ENCODE measurements at places on chromosomes 16 and 17.

DNA sequence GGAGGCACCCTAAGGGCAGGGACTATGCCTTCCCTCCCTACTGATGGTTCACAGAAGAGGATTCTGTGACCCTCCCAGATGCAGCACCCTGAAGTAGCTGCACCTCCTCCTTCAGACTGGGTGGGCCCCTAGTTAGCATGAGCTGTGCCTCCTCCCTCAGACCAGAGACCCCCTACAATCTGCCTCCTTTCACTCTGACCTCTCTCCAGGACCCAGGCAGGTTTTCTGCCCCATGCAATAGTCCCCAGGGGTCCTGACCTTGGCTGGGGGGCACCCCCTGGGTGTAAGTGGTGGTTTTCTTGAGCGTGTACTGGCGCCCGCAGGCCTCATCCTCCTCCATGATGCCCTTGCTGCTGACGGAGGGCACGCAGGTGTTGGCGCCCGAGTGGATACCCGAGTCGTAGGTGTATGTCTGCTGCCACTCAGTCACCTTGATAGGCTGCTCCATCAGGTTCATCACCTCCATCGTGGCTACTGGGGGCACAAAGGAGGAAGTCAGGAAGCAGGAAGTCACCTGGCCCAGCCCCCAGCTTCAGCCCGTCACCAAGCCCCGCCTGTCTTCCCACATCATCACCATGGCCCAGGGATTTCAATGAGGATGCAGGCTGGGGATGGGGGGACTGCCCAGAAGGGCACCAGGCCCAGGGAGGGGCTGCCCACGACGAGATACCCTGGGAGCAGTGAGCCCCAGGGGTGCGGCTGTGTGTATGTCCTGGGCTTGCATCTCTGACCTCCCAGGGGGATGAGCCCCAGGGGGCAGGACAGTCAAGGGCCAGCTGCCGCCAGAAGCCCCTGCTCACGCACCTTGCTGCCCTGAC lies 14.9 kb downstream of the JUP start:
- no peak for DNase-seq

- no peak for DNase-seq
These were observed 3.7 kb upstream of the ATP1B2 start for GRCh38 chr17:7647018-7647417.

- no peak for DNase-seq
These were observed 99.4 kb downstream of the CCT6B start for GRCh38 chr17:34861864-34862263.

GRCh38 chr17:46783031-46783593 lies 35.4 kb downstream of the WNT3 start:
- no peak for DNase-seq

DNA sequence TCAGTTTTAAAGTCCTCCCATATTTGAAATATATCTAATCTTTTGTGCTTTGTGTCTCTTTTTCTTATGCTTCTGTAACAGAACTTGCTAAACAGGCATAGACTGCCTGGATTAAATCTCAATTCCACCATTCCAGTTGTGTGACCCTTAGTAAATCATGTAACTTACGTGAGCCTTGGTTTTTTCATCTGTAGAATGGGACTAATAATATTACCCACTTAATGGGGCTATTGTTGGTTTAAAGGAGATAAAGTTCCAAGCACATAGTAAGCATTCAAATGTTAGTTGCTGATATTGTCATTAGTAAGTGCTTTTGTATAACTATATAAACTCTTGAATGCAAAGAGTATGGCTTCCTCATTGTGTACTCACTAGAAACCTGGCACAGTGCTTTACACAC lies 5.9 kb upstream of the VWA3A start:
- no peak for DNase-seq

DNA sequence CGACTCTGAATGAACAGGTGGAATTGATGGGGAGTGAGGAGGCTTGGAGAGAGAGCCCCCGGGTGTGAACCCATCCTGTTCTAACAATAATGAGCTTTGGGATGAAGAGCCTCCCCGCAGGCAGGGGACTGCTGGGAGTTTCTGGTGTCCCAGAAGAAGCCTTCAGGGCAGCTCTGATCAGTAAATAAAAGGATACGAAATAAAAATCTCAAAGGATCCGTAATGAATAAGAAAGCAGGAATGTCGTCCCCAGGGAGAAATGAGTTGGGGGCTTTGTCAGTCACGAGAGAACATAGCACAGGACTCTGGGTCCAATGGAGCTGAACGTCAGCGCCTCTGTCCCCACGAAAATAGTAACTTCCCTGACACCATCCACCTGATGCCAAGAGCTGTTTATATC lies 113.4 kb downstream of the PITPNC1 start:
- DNase-seq, result no peak

- no peak for DNase-seq
These were observed 85.7 kb downstream of the CMIP start for GRCh38 chr16:81530296-81530721.

DNA sequence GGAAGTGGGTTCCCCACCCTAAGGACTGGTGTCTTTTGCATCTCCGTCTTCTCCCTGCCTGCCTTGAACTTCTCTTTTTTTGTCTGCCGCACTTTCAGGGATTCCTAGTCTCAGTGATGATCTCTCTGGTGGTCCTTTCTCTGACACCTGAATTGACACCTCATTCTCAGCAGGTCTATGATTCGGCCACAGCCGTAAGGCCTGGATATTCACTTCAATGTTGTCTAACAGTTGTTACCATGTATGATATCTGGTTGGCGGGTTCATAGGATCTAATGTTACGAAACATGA lies 25.1 kb upstream of the SLC47A1 start:
- DNase-seq, result no peak

GRCh38 chr17:48998587-48999440 lies 1.6 kb downstream of the IGF2BP1 start:
- DNase-seq, result no peak

DNA sequence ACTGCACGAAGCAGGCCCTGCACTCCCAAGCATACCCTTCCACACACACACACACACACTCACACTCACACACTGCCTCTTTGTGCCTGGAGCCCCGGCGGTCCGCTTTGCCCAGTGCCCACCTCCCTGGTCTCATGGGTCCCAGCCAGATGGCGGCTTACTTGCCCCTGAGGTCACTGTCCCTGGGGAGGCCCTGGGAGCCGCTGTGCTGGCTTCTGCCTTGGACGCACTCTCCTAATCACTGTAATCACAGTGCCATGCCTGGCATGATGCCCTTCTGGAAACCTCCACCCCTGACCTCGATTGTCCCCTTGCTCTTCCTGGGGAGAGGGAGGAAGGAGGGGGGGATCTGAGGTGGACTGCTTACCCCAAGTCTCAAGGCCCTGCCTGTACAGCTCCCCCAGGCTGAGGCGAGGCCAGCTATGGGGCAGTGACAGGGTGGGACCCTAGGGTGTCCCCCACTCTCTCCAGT lies 36.0 kb downstream of the ARHGAP23 start:
- DNase-seq, result no peak

GRCh38 chr16:85162478-85163277 lies 50.4 kb upstream of the CIBAR2 start:
- no peak for DNase-seq

DNA sequence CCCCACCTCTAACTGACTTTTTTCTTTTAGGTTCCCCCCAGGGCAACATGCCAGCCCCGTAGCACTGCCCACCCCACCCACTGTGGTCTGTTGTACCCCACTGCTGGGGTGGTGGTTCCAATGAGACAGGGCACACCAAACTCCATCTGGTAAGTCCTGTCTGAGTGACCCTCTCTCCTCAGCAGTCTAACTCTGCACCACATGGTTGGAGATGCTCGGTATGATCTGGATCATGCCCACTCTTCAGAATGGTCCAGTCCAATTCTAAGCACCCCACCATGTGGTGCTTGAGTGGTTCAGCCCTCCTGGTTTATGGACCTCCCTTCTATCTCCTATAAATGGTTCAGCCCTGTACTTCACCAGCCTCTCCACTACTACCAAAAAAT lies 5.9 kb downstream of the KDM6B start:
- DNase-seq, result no peak

GRCh38 chr16:31365131-31365865 lies 10.3 kb downstream of the ITGAX start:
- DNase-seq, result no peak

GRCh38 chr17:50187394-50187725 lies 14.1 kb downstream of the COL1A1 start:
- no peak for DNase-seq

DNA sequence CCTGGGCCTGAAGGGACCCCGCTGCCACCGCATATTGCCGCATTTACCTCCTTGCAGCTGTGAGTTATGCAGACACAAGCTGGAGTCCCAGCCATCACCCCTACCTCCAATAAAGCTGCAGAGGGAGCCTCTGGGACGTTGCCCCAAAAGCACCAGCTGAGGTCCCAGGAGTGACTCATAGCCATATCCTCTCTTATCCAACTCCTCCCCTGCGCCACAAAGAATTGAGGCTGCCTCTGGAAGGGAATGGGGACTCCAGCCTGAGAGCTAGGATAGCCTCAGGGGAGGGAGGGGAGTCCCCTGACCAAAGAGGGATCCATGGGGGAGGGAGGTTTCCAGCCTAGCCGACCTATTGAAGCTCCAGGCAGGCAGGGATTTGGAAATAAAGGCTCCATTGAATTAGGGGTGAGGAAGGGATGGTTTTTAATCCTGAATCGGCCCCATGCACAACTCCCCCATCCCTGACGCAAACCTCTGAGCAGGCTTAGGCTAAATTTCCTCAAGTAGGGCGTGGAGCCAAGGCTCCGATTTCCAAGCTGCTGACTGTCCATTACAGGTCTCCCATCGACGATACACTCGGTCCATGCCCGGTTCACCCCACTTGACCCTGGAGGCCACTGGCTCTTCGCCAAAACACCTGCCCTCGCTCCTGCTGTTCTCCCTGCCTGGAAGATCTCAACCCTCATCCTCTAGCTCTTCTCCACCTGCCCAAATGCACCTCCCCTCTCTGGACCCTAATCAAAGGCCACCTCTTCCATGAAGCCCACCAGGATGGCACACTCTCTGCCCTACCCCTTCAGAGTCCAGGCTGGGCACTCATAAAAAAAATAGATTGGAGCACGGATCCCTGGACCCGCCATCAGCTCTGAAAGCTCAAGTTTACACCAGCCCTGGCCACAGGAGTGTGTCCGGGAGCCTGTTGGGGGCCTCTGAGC lies 27.5 kb downstream of the PIMREG start:
- DNase-seq, result no peak

DNA sequence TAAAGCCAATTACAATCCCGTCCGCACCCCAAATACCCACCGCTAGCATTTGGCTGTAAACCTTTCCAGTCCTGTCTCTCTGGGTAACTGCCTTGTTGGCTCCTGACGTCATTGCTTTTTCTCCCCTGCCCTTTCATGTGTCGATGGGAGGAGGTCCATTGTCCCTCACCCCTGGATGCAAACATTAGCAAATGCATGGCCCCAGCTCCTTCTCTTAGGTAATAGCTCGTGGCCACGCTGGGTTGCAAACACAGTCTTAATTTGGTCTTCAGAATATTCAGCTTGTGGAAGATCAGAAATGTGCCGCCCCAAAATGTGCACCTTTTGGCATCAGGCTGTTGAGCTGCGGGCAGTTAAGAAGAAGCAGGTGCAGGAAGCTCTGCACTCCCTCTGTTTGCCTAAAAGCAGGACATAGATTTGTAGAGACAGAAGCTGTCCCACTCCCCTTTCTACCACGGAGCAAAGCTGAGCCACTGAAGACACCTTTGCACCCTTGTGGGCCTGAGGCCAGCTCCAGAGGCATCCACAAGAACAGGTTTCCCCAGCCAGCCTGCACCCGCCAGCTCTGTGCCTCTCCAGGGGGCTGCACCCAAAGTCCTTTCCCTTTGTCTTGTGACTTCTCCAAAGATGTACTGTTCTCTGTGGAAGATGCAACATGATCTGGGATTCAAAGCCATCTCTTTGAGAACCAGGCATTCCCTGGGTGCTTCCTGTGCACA lies 127.3 kb downstream of the MGAT5B start:
- DNase-seq, result no peak

GRCh38 chr17:75691801-75692626 lies 24.9 kb downstream of the SAP30BP start:
- no peak for DNase-seq

GRCh38 chr17:17682737-17683680 lies 1.8 kb downstream of the RAI1 start:
- peak; percentile 30 for DNase-seq

DNA sequence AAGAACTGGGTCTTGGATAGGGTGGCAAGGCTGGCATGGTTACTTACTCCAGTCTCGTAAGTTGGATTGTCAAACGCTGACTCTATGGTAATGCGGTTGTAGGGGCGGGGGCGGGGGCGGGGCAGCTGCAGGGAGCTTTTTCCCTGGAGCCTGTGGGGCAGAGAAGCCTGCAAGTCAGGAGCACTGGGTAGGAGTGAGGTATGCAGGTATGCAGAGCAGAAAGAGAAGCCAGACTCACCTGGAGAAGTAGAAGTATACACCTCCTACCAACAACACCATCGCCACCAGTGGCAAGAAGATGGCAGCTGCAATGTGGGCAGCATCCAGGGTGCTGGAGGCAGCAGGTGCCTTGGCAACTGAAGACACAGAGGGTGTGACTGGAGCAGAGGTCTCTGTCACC lies 4.8 kb upstream of the PHF12 start:
- no peak for DNase-seq

DNA sequence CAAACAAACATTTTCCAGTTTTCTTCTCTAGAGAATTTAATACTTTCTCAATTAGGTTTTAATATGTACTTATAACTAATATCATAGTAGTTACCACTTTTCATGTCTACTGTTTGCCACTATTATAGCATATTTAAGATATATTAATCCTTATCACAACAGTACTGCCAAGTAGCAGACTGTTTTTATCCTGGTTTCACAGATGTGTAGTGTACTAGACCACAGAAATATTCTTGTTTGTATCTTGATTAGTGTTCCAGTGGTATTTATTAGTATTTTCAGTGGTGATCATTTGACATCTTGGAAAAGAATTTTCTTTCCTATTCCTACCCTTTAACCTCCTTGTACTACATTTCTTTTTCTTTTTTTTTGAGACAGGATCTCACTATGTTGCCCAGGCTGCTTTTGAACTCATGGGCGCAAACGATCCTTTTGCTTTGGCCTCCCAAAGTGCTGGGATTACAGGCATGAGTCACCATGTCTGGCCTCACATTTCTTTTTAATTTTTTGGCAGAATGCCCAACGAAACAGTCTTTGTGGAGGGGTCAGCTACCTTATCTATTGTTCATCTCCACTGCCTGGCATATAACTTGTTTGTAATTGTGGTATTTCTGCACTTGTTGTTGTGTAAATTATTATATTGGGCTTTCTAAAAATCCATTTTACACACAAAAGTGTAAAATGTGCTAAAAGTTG lies 27.2 kb downstream of the MAP2K4 start:
- DNase-seq, result no peak

GRCh38 chr16:21652453-21652852 lies at the start of gene IGSF6:
Gene IGSF6 (minus strand): TSS chr16:21652608. CDS start chr16:21652598, 10 bp downstream.
- DNase-seq, result peak; percentile 67

DNA sequence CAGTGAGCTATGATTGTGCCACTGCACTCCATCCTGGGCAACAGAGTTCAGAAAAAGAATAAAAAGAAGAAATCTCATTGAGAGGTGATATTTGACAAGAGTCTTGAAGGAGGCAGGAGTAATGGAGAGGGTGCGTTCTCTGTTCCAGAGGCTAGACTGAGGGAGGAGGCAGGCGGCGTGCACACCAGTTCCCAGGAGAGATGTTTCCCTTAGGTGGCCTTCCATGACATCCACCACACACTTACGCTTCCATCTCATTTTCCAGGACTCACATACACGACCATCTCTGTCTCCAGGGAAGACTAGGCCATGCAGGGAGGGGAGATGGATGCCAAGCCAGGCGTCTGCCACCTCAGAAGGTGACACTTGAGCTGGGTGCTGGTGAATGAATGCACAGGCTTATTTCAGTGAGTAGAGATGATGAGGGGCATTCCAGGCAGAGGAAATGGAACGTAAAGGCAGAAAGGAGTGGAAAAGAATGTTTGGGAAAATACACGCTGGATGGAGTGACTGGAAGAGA lies 25.3 kb upstream of the N4BP1 start:
- no peak for DNase-seq

Measured in HL-60 (cell line).